ENCODE measurements at places on chromosomes 12 and 14.
A peak's percentile ranks its signal among the peaks of the same experiment; 100 is the strongest.

DNA sequence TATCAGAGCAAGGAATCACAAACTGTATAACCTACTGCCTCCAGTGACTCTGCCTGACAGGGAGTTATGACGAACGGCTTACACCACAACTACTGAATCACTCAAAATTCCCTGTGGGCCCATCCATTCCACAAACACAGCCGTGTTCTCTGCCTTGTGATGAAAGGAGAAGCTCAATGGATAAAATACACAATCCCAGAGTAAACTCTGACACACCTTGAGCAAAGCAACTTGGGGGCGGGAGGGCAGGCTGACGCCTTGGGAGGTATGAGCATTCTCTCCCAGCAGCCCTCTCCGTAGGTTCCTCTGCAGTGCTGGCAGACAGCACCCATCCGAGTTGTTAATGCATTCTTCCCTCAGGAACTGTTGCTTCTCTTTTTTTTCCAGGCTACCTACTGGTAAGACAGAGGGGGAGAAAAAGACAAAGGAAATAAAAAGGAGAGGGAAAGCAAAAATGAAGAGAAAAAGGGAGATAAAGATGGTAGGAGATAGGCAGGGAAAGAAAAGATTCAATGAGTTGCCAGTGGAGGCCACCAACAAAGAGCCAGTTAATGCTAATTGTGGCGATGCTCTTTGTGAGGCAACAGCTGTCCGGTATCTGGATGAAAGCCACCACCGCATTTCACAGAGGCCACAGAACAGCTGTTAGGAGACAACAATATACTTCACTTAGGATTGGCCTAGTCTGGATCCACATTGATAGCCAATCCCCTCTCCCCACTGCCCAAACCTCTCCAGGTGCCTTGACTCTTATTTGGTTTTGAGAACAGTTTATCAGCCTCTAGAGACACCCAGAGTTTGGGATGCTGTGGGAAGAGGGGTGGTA, 4.7 kb upstream of the DIO2 start:
- DNase-seq, result no peak

DNA sequence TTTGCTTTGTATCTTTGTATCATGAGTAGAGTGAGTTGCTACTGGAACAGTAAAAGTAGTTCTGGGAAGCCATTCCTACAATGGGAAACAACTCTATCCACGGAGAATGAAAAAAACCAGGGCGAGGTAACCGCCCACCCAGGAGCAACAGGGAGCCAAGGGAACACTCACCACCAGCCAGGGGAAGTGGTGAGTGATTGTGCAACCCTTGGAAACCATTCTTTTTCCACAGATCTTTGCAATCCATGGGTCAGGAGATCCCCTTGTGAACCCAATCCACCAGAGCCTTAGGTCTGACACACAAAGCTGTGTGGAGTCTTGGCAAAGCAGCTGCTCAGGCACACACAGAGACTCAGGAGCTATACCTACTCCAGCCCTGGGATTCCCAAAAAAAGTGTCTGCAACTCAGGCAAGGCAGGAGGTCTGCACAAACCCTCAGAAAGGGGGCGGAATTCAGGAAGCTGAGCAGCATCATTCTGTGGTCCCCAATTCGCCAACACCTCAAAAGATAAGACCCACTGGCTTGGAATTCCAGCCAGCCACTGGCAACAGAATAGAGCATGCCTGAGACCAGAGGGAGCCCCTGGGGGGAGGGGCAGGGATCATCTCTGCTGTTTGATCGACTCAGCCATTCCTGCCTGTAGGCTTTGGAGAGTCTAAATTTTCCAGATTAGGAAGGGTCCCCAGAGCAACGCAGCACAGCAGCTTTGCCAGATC, 52.1 kb upstream of the PPFIA2 start:
- no peak for DNase-seq

- DNase-seq, result no peak
Measured at GRCh38 chr12:104464899-104465298, 8.2 kb downstream of the CHST11 start.

DNA sequence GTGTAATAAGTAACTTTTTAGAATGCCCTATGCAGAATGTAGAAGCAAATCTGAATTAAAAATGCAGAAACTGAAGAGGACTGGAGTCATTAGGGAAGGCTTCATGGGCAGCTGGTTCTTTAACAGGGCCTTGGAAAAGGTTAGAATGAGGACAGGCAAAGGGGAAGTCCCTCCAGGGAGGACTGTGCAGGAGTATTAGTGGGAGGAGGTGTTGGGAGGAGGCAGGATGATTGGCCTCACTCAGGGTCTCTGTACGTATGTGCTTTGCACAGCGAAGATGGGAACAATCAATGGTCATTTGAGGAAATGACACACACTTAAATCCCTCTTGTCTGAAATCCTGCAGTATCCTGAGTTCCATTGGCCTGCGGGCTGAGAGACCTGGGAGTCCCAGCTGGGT, 119.7 kb downstream of the PTCSC3 start:
- DNase-seq, result no peak

DNA sequence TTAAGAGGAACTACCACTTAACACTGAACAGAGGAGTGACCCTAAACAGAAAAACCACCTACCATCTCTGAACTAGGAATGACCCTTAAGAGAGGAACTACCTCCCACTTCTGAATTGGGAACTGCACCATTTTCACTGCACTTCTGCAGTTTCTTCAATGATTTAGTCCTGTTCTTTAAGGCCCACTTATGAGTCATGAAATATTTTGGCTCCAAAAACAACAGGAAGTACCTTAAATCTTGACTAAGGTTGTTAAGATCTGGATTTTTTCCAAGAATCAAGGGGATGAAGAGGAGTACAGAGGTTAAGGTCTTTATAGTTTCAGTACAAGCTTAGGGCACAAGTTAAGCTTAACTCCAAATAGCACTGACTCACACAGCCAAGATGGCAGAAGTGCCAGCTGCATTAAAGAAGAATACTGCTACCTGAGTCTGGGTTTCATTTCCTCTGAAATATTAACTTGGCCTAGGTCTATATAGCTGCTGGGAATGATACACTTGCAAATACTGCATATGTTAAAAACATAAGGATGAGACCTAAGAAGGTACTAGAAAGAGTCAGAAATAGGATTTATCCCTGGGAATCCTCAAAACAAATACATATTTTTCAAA, 4.2 kb downstream of the NPC2 start:
- no peak for DNase-seq

DNA sequence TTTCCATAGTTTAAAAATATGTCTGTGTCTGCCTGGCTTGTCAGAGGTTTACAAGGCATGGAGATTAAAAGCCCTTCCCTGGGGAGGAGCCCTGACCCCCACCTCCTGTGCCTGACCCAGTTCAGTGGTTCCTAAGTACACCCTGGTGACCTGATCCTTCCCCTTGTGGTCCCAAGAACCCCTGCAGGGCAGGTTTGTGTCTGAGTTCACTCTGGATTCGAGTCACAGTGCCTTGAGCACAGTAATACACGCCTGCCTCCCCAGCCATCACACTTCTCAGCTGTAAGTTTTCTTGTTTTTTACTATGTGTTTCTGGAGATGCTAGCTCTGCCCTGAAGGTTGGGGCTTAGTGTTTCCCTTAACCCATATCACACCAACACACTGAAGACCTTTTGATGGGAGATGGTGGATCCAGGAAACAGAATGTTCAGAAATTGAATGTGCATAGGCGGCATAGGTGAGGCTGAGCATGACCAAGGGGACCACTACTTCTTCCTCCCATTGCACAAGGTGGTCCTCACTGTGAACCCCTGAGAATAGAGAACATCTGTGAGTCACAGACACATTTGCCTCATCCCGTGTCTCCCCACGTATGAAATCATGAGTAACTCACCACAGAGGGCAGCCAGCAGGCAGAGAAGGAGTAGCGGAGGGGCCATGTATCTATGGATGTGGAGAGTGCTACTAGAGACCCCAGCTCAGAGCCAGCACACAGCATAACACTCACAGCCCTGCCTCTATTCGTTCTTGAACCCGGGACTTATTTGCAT, 962.9 kb downstream of the TMEM121 start:
- DNase-seq, result no peak

DNA sequence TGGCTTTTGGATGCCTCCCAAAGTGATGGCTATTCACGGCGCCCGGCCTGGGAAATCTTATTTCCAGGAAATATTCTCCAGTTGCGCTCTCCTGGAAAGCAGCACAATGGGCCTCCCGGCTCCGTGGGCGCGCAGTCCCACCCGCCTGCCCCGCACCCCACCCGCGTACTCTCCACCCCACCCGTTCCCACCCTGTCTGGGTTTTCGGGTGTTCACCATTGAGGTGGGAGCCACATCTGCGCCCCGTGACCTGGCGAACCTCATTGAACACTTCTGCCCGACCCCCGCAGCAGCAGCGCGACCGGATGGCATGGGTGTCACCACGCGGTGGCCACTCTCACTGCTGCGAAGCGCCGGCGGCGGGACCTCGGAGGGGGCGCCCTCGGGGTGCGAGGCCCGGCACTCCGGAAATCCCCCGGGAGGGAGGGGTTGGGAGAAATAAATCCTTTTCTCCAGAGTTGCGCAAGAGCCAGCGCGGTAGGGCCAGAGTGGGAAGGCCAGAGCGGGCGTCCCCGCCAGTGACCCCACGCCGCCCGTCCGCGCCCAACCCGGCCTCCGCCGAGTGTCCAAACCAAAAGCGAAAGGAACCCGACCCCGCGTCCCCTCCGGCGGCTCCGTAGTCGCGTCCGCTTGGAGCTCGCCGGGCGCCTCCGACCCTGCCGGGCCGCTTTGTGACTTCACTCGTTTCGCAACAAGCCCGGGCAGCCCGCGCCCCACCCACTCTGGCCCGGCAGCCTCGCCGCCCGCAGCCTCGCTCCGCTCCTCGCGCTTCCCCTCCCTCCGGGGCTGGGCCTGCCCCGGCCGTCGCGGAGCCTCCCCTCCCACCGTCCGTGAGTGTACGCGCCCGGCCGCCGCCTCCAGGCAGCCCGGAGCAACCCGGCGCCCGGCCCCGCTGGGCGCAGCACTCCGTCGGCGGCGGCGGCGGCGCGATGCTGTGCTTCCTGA, at the start of gene DRAM1:
Gene DRAM1, plus strand, starts transcription at position 720 of the 945 bp plus-strand sequence. Its CDS starts 210 bp downstream, at position 930.
- peak; percentile 89 for DNase-seq

- peak; percentile 62 for DNase-seq
Measured at GRCh38 chr14:23118506-23119362, at the start of gene CEBPE. TSS of gene CEBPE (minus strand) at chr14:23119255. CDS start at chr14:23119091, 164 bp downstream.

- no peak for DNase-seq
Measured at GRCh38 chr14:36580141-36580855, 2.1 kb downstream of the NKX2-8 start.

- DNase-seq, result no peak
Measured at GRCh38 chr12:130728158-130729058, 12.3 kb upstream of the RIMBP2 start.

DNA sequence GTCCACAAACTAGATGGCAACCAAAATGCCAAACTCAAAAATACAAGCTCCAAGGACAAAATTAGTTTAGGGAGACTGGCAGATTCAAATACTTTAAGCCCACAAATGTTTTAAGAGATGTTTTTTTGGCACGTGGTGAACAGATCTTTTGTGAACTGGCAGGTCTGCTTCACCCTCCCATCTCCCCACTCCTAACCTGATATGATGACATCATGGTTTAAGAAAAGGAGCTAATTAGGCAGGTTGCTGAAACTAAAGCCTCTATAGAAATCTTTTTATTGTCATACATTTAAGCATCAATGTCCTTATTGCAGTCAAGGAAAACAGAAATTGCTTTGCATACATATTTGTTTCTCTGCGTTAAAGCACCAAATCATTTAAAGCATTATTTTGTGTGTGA, 5.8 kb downstream of the LRIG3 start:
- no peak for DNase-seq

DNA sequence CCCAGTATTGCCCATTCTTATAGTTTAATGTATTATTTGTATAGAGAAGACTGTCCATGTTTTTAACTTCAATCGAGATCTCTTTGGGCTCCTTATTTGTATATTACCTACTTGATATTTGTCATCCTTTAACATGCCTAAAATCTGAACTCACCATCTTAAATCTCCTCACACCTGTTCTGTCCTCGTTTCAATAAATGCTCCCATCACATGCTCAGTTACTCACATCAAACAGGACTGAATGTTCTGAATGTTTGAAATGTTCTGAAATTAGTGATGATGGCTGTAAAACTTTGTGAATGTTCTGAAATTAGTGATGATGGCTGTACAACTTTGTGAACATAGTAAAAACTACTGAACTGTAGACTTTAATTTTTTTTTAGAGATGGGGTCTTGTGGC, 34.5 kb downstream of the COCH start:
- DNase-seq, result no peak

DNA sequence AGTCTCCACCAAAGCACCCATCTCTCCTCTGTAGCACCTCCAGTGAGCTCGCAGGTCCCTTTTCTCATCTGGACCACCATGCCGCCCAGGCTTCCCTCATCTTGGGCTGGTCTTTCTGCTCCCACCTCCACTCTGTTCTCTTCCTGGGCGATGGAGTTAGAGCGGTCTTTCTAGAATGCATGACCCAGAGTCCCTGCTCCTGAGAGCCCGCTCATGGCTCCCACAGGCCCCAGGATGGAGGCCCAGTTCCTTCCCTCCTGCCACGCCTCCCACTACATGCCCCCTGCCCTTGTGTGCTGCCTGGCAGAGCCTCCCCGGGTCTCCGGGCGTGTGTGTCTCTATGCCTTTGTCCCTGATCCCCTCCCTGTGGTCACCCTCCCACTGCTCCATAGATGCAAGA, 100.7 kb upstream of the RTL1 start:
- DNase-seq, result no peak

- no peak for DNase-seq
Measured at GRCh38 chr12:128606970-128607369, 216.8 kb downstream of the SLC15A4 start.

DNA sequence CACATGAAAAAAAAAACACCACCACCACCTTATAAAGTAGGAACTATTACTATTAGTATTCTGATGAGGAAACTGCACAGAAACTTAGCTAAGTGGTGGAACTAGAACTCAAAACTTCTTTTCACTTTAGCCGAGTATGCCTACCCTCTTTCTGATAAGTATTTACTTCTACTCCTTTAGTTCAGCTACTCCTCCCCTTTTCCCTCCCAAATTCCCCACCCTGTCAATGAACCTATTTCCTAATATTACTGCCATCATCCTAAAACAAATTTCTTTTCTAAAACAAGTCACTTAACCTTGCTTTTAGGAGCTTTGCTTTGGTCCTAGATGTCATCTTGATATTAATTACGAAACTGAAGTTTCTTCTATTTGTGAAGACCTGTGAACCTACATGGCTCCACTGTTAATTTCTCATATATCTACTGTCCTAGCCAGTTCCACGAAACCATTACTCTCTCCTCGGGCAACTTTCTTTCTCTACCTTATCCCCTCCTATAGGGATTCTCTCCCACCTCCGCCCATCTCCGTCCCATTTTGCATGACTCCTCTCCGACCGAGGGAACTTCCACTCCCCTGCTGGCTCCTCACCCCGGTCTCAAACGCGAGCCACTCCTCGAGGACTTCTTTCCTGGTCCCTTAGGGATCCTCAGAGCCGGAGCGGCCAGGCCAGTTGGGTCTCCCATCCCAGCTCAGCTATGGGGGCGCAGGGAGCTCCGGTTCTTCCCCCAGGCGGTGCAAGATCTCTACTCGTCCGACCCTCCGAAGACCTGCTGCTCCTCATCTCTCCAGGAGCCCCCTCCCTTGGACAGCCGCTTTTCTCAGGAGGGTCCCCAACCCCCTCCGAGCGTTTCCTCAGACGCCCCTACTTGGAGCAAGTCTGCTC, 1.1 kb downstream of the NUMB start:
- peak; percentile 65 for DNase-seq

Data from activated CD8-positive, alpha-beta memory T cell treated with anti-CD3 and anti-CD28 coated beads for 24 hours (primary cell).